LoVo (cell line): ENCODE measurements at places on chromosomes 5 and 9.

GRCh38 chr9:135788576-135789300, 86.8 kb downstream of the KCNT1 start:
- DNase-seq: no peak

DNA sequence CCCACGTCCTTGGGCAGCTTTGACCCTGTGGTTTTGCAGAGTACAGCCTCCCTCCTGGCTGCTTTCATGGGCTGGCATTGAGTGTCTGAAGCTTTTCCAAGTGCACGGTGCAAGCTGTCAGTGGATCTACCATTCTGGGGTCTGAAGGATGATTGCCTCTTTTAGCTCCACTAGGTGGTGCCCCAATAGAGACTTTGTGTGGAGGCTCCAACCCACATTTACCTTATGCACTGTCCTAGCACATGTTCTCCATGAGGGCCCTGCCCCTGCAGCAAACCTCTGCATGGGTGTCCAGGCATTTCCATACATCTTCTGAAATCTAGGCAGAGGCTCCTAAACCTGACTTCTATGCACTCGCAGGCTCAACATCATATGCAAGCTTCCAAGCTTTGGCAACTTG, 644.2 kb upstream of the CDH9 start:
- no peak for DNase-seq

DNA sequence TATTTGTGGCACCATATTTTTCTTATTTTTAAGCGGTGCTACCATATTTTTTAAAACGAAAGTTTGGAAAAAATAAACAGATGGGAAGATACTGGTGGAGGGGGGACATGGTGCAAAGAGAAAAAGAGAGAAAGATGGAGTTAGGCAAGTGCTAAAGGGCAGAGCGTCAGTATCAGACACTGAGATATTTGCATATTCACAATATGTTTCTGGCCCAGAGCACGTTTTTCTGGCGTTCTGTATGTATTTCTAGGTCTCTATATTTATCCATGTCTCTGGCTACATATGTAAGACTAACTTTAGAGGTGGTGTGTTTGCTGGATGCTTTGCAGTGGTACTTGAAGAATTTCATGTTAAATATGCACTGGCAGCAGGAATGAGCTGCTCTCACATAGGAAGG, 414.0 kb downstream of the TLE4 start:
- no peak for DNase-seq

DNA sequence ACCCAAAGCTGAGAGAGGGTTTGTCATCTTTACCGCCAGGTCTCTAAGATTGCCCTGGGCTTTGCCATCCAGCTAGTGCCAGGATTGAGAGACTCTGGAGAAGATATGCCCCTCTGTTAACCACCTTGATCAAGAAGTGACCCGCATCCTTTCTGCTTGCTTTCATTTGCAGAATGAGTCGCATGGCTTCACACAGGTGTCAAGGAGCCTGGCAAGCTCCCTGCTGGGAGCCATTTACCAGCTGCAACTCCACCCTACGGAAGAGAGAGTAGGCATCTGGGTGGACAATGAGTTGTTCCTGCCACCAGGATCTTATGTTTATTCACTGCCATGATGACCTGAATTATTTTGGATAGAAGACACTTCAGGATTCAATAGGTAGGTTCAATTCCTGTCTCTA, 43.0 kb downstream of the HSD17B3 start:
- DNase-seq: no peak

- DNase-seq: no peak
Measured at GRCh38 chr5:164301708-164302107, 796.3 kb downstream of the MAT2B start.

GRCh38 chr5:144187699-144188294, 17.1 kb downstream of the KCTD16 start:
- DNase-seq: no peak

DNA sequence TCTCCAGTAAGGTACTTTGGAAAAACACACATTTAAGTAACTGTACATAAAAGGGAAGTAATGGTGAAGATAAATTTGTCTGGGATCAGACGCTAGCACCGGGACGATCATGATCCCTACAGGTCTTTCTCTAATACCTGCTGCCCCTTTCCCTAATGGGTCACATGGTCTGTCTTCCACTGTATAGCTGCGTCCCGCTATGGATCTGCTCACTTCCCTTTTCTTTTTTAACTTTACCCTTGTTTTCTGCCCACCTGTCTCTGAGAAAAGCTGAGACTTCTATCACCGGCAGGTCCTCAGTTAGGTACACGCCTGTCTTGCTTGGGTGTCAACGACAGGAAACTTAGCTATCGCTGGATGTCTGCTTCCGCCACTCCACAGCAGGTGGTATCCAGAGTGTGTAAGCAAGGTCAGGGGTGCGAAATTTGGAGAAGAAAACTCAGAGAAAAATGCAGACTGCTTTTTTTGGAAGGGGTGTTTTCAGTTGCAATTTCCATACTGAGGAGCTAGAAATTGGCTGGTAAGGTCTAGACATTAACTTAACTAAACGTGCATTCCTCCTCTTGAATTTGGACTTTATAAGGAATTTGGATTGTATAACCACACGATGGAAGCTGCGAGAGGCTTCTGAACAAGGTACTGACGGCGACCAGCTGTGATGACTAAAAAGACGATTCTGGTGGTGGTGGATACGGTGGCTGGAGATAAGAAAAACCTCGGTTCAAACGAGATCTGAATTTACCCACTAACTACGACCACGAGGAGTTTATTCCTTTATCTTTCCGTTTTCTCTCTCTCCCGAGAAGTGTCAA, 1.1 kb upstream of the ICE1 start:
- DNase-seq: no peak

- DNase-seq: no peak
Measured at GRCh38 chr5:113059232-113060040, 82.8 kb downstream of the DCP2 start.

GRCh38 chr5:139392678-139393496, 2.0 kb downstream of the PROB1 start:
- DNase-seq: peak; percentile 64

GRCh38 chr5:116452774-116453368, 121.8 kb downstream of the SEMA6A start:
- no peak for DNase-seq

- DNase-seq: peak; percentile 84
Measured at GRCh38 chr5:1111727-1112289, at the start of gene SLC12A7. Gene SLC12A7 (minus strand): TSS chr5:1112063. CDS start chr5:1111991, 72 bp downstream.

DNA sequence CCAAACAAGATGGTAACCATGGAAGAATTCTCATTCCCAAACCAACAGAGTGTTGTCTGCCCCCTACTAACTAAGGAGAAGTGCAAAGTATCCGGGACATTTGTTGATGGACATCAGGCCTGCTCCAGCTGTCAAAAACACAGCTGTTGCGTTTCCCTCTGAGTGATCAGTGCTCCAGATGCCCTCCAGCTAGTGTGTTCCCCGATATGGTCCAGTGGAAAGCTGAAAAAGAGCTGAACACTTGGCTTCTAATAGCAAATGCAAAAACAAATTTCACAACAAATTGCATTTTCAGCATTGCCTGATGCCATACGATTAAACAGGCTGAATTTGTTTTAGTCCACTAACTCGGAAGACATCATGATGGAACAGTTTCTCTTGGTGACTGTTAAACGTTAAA, 1398.7 kb downstream of the PTPRD start:
- no peak for DNase-seq

GRCh38 chr5:178509491-178510057, 80.6 kb downstream of the COL23A1 start:
- DNase-seq: no peak

- DNase-seq: no peak
Measured at GRCh38 chr5:65329266-65329665, 152.5 kb downstream of the ADAMTS6 start.

- DNase-seq: no peak
Measured at GRCh38 chr9:96557921-96558320, 61.7 kb downstream of the CDC14B start.

DNA sequence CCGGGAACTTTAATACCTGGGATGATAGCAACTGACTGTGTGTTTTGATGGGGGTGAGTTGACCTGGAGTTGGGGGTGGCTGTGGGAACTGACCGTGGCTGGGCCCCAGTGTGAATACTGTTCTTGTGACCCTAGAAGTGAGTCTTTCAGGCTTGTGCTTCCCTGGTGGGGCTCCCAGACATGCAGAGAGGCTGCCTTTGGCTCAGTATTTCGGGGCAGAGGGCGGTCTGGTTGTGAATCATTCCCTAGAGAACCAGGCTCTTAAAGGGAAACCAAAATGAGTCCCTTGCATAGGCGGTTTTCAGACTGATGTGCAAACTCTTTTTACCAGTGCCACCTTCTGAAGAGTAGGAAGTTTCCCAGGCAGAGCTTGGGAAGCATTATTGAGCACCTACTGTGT, 132.1 kb downstream of the MACROH2A1 start:
- no peak for DNase-seq

GRCh38 chr9:95940265-95940664, 64.8 kb downstream of the ERCC6L2 start:
- DNase-seq: no peak

DNA sequence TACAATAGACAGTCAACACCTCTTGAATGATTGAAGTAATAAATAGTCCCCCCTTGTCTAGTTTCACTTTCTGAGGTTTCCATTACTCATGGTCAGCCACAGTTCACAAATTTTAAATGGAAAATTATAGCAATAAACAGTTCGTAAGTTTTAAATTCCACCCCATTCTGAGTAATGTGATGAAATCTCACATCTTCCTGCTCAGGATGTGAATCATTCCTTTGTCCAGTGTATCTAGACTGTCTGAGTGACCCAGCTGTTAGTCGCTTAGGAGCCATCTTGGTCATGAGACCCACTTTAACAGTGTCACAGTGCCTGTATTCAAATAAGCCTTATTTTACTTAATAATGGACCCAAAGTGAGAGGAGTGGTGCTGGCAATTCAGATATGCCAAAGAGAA, 311.6 kb upstream of the PRR16 start:
- DNase-seq: no peak
